ENCODE measurements at places on chromosomes 1 and 21.

- DNase-seq, result no peak
Observed at GRCh38 chr1:235075048-235075776, 53.4 kb downstream of the TOMM20 start.

DNA sequence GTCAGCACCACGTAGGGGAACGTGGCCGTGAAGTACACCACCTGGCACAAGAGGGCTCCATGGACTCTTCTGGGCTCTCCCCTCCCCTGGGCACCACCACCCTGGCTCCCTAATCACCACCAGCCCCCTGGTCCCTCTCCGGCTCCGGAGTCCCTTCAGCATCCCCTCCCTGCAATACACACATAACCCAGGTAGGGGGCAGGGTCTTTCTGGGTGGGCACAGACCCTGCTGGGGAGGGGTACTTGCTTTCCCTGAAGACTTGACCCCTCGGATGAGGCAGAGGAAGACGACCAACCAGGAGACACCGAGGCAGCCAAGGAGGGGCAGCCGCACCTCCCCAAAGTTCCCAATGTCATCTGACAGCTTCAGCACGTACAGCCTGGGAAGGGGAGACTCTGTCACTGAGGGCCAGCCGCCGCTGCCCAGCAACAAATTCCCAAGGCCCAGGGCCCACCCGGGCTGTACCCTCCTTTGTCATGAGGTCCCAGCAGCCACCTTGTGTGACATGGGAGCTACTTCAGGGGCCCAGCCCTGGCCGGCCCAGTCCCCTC lies 11.3 kb downstream of the CCDC24 start:
- DNase-seq, result no peak

- no peak for DNase-seq
Observed at GRCh38 chr1:168553680-168554553, 10.1 kb upstream of the XCL2 start.

DNA sequence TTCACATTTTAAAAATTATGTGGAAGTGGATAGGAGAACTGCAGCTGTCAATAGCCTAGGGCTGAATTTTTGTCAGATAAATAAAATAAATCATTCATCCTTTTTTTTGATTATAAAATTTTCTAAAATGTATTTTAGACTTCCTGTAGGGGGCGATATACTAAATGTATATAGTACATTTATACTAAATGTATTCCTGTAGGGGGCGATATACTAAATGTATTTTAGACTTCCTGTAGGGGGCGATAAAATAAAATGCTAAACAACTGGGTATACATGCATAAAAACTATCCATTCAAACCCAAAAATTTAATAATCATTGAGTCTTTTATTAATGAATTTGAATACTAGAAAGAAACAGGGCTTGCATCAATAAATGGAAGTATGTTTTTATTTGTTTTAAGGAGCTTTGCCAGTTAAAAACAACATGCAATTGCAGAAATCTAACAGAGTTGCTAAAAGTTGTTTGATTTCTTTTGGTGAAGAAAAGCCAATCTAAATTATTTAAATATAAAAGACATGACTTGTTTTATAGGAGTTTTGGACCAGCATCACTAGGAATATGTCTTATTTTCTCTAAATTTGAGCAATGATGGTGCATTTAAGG lies 31.4 kb downstream of the CLCA1 start:
- DNase-seq, result no peak

DNA sequence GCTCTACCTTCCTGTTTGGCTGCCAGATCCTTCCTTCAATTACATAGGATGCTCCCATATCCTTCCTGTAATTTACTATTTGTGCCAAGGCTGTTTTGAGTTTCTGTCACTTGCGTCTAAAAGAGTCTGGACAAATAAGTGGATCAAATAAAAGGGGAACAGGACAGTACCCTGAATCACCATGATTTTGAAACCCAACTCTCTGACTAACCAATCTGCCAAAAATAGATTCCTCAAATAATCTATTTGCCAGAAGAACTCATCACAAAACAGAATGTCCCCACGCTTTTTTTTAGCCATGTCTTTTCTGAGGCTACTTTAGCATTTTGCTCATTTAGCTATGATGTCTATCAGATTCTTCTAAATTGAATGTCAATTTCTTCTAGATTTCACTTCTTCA lies 392.6 kb downstream of the NTNG1 start:
- no peak for DNase-seq

DNA sequence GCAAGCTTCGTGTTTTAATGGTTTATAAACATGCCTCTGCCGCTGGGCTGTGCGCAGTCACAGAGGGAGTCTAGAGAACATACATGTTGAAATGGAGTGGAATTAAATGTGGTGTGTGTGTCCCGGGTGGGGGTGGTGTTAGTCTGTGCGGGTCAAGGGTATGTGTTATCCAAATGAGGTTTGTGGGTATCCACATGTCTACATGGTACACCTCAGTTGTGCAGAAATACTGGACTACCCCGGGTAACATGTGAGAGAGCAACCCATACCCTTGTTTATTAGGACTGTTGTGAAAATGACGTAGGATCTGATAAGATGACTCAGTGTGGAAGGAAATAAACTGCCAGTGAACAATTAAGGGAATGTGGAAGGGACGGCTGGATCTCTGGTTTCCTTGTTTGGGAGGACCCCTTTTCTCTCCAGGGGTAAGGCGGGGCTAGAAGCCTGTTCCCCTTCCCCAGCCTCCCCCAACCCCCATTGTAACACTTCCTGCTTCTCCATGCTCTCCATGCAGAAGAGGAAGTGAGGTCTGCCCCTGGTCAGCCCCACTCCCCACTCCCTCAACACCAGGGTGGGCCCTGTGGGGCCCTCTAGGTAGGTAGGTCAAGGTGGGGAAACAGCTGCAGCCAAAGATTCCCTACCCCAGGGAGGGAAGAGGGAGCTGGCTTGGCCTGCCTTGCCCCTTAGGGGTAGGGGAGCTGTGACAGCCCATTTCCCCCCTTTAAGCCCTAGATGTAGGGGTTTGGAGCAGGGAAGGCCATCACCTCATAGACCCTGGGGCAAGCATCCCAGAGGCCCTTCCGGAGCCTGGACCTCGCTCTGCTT lies 690 bp downstream of the EPS8L3 start:
- no peak for DNase-seq

GRCh38 chr1:107972391-107973180 lies 7.6 kb upstream of the VAV3 start:
- no peak for DNase-seq

DNA sequence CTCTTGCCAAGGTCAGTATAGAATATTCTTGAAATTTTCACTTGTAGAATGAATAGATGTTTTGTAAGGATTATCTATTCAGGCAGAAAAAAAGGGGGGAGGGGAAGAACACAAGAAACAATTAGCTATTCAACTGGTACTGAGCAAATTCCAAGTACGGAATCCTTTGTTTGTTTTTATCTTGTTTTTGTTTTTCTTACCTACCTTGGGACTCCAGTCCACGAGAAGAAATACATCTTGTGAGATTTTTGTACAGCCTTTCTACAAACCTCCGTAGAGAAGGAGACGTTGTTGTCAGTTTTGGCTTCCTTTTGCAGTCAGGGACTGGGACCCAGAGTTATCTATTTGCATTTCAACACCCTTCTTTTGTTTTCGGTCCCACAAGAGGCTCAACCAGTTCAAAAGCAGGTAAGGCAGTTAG lies 36.0 kb downstream of the ZNF281 start:
- no peak for DNase-seq

DNA sequence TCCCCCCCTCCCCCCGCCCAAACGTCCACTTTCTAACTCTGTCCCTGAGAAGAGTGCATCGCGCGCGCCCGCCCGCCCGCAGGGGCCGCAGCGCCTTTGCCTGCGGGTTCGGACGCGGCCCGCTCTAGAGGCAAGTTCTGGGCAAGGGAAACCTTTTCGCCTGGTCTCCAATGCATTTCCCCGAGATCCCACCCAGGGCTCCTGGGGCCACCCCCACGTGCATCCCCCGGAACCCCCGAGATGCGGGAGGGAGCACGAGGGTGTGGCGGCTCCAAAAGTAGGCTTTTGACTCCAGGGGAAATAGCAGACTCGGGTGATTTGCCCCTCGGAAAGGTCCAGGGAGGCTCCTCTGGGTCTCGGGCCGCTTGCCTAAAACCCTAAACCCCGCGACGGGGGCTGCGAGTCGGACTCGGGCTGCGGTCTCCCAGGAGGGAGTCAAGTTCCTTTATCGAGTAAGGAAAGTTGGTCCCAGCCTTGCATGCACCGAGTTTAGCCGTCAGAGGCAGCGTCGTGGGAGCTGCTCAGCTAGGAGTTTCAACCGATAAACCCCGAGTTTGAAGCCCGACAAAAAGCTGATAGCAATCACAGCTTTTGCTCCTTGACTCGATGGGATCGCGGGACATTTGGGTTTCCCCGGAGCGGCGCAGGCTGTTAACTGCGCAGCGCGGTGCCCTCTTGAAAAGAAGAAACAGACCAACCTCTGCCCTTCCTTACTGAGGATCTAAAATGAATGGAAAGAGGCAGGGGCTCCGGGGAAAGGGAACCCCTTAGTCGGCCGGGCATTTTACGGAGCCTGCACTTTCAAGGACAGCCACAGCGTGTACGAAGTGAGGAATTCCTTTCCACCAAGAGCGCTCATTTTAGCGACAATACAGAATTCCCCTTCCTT lies 158.1 kb downstream of the RUNX1 start:
- no peak for DNase-seq

DNA sequence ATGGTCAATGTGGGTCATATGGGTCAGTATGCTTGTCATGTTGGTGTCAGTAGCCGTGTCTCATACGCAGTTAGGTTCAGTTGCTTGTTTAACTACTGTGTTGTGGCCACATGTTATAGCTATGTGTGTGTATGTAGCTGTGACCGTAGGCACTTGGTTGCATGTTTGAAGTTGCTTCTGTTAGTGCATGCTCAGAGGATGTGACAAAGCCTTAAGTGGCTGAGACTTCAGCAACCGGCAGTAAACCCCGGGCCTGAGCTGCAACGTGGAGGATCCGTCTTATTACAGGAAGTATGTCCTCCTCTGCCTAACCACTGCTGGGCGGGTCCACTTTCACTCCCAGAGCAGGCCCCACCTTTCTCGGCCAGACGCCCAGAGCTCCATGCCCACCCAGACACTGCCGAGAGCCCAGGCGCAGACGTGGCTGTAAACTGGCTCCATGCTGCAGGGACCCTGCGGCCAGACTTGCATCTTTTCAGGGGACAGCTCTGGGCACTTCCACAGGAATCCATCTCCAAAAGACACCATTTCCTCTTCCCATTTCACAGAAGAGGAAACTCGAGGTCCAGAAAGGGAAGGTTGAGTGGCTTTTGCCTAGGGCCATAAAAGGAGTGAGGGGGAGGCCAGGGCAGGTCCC lies 2.2 kb downstream of the TCEA3 start:
- no peak for DNase-seq

DNA sequence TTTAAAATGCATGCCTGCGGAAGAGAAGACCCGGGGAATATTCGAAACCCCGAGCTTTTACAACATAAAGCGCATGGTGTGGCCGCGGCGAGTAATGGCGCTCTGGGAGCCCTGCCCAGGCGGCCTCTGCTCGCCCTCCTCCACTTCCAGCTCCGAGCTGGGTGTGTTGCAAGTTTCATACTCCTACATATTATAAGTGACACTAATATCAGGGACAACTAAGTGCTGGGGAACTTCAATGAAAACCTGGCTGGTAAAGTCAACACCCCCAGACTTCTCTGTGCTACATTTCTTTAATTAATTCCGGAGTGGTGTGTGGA lies 11.8 kb downstream of the SIM2 start:
- DNase-seq, result no peak

- DNase-seq, result no peak
Observed at GRCh38 chr1:88648706-88649105, 35.4 kb upstream of the PKN2 start.

DNA sequence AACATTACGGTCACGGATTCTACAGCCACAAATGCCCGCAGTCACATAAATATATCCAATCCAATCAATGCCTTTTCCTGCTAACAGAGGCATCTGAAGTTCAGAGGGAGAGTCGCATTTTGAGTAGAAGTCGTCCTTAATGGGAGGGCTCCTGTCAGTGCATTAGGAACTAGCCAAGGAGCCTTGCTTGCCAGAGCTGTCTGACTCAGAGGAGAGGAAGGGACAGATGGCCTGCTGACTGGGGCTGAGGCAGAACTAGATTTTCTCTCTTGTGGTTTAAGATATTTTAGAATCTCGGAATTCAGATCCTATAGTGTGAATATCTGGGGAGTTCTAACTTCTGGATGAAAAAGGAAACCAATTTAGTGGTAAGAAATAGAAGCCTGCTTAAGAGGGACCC lies 10.6 kb downstream of the XKR8 start:
- DNase-seq, result no peak

Data from stimulated activated CD4-positive, alpha-beta T cell treated with anti-CD3 and anti-CD28 coated beads, Interleukin-1b, Interleukin-23, amount 100 ng/mL, for 1 hour (primary cell).